Neural cell (in vitro differentiated cells): ENCODE measurements at places on chromosomes 4 and X. TPM values are rescaled to one million over a fixed set of nuclear protein-coding genes. Genes with fewer than 3 reads are reported as not detected.

The RNF113A gene
- polyA plus RNA-seq, result 19.6 and 27.2 TPM in 2 replicates

The MAGEC3 gene
- polyA plus RNA-seq, result 2.3 and 3.6 TPM in 2 replicates

The RBM47 gene
- 1.7 and 2.4 TPM in 2 replicates for polyA plus RNA-seq

The PAGE5 gene
- polyA plus RNA-seq, result not detected in 2 replicates

The DTHD1 gene
- polyA plus RNA-seq, result not detected in 2 replicates

The SLIT2 gene
- polyA plus RNA-seq, result 26.4 and 29.0 TPM in 2 replicates

The ART3 gene
- 0.25 TPM in 1 of 2 replicates, not detected in the other for polyA plus RNA-seq

The MBNL3 gene
- 0.09 and 0.22 TPM in 2 replicates for polyA plus RNA-seq

The DIPK2B gene
- not detected in 2 replicates for polyA plus RNA-seq

The SPATA18 gene
- polyA plus RNA-seq, result 0.09 and 0.16 TPM in 2 replicates

The HAND2 gene
- not detected in 2 replicates for polyA plus RNA-seq

The GCNA gene
- 11.0 and 14.6 TPM in 2 replicates for polyA plus RNA-seq

The CPZ gene
- polyA plus RNA-seq, result not detected in 2 replicates

The ARMCX1 gene
- polyA plus RNA-seq, result 81.8 and 84.5 TPM in 2 replicates

The SPOCK3 gene
- 7.7 and 7.9 TPM in 2 replicates for polyA plus RNA-seq

The LANCL3 gene
- 0.35 and 0.96 TPM in 2 replicates for polyA plus RNA-seq

The HPSE gene
- polyA plus RNA-seq, result 0.16 TPM in 1 of 2 replicates, not detected in the other

The COL25A1 gene
- 31.9 and 32.3 TPM in 2 replicates for polyA plus RNA-seq

The PJA1 gene
- polyA plus RNA-seq, result 214 and 225 TPM in 2 replicates

The REELD1 gene
- polyA plus RNA-seq, result not detected in 2 replicates

The DCAF8L2 gene
- not detected in 2 replicates for polyA plus RNA-seq

The BMP3 gene
- 1.5 and 2.7 TPM in 2 replicates for polyA plus RNA-seq

The RHOXF2 gene
- not detected in 2 replicates for polyA plus RNA-seq

The CXCL1 gene
- not detected in 2 replicates for polyA plus RNA-seq

The CDS1 gene
- 5.2 and 6.1 TPM in 2 replicates for polyA plus RNA-seq
